ENCODE measurements at places on chromosomes 11 and 22.
A peak's percentile ranks its signal among the peaks of the same experiment; 100 is the strongest.

GRCh38 chr11:60942970-60943565 lies 8.9 kb downstream of the SLC15A3 start:
- no peak for DNase-seq

- DNase-seq, result no peak
Observed at GRCh38 chr11:120173807-120174206, 35.9 kb upstream of the TRIM29 start.

- no peak for DNase-seq
Observed at GRCh38 chr11:107598225-107599139, 7.5 kb downstream of the ELMOD1 start.

DNA sequence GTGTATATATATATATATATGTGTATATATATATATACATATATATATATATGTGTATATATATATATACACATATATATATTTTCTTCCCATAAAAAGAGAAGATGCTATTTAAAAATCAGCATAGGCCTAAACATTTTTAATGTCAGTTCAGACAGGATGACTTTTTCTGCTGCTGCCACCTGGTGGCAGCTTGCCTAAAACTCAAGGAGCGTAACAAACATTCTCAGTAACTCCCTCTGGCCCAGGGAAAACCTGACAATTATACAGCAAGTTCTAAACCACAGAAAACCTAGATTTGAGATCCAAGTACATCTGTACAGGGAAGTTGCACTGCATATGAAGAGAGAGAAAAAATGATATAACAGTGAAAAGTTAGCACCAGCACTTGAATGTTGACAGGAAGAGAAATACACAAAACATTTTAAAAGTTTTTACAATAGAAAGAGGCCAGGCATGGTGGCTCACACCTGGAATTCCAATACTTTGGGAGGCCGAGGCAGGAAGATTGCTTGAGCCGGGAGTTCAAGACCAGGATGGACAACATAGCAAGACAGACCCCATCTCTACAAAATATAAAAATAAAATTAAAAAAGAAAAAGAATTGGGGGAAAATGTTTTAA lies 16.6 kb downstream of the OR8A1 start:
- DNase-seq, result peak; percentile 19

GRCh38 chr22:45284705-45285262 lies at the start of gene UPK3A:
UPK3A (plus strand) TSS chr22:45284949; CDS start chr22:45285014, 65 bp downstream.
- DNase-seq, result peak; percentile 55

DNA sequence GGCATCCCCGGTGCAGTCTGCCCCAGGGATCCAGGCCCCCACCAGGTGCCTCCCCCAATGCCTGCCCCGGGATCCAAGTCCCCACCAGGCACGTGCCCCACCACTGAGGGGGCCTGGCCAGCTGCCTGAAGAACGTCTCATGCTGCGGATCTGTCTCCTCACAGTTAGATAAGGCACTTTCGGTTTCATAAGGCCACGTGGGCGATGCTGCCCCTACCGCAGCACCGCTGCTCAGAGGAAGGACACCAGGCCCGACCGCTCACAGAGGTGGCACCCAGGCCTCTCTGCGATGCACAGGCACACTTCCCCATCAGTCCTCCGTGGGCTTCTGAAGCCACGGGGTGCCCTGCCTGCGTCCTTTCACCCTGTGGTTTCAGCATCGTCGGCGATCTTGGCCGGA lies 68.1 kb upstream of the BID start:
- DNase-seq, result peak; percentile 10

GRCh38 chr11:106152824-106153223 lies 75.4 kb downstream of the AASDHPPT start:
- no peak for DNase-seq

DNA sequence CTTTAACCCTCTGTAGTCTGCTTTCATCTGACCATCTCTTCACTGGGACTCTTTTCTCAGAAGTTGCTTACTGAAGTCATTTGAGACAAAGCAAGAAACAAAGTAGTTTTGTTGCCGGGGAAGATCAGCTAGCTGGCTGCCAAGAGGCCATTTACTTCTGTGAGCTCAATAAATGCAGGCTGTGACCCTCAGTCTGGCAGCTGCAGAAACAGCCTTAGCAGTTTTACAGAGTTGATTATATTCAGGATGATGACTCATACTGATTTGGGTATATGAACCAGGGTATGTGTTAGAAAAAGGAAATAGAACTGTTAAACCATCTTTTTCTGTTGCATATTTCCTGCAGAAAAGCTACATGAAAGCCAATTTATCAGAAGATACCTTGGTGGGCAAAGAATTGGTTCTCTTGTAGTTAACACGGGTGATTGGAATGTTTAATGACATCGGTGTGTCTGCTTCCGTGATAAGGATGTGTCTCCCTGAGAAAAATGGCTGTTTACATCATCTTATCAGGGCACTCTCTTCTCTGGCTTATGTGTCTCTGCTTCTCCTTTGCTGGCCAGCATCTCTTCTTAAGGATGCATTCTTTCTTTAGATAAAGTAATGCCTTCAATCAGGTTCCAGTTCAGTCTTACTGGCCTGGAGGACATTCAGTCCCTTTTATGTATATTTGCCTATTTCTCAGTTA lies 18.5 kb downstream of the FIBIN start:
- no peak for DNase-seq

- DNase-seq, result no peak
Observed at GRCh38 chr11:67197606-67198005, 68.7 kb upstream of the GRK2 start.

DNA sequence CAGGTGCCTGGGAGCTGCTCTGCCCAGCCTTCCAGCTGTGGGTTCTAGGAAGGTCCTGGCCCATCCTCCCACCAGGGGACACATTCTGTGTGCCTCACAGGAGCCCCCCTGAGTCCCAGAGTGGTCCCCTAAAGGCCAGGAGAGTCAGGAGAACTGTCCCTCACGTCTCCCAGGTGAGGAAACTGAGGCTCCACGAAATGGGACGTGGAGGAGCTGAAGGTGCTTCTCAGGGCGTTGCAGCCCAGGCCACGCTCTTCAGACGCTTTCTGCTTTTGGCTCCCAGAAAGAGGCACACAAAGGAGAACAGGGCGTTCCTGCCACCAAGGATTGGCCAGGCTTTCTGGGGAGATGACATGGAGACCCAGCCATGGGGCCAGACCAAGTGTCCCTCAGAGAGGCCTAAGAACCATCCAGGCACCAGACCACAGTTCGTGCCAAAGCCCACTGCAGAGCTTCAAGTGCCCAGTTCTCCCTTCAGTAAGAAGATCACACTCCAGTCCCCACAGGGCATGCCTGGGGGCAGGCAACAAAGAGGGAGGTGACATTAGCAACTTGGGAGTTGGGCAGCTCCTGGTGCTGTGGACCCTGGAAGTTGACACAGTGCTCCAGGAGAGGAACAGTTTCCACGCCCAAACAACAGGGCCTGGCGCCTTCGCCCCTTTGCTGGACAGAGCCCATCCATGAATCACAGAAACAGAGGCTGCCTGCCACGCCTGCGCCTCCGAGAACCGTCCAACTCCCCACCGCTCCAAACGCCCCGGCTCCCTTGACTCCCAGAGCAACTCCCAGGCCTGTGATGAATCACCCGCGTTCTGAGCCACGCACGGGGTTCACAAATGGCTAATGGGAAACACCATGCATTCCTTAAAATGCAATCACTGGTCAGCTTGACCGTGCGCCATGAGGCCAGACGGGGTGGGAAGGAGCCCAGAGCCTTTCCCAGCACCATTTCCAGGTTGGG lies 589.2 kb downstream of the BRD1 start:
- no peak for DNase-seq

DNA sequence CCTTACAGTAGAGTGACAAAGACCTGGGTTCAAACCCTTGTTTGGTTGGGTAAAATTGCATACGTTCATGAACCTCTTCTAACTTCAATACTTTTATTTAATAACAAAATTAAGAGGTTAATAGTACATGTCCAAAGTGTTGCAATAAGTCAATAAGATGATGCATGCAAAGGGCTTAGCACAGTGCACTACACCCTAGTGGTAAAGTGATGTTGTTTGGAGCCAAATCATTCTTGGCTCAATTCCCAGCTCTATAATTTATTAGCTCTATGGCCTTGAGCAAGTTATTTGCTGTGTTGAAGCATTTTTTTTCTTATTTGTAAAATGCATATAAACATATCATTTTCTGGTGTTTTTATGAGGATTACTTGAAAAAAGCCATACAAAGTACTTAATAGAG lies 945.3 kb downstream of the LRRC4C start:
- no peak for DNase-seq

- no peak for DNase-seq
Observed at GRCh38 chr11:86106916-86107315, 38.0 kb upstream of the PICALM start.

DNA sequence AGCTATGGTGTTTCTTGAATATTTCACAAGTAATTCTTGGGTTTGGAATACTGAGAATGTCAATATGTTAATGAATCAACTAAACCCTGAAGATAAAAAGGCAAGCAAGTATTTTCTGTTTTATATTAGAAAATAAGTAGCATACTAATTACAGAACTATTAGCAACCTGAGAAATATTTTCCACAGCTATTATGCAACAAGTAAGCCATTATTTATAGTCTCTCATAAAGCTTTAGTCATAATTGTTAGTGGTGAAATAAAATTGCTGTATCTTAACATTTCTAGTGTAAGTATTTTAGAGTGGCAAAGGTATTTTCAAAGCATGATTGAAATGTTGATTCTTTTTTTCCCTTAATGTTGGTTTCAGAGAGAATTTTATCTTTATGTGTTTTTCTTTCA lies 53.3 kb downstream of the FAR1 start:
- no peak for DNase-seq

DNA sequence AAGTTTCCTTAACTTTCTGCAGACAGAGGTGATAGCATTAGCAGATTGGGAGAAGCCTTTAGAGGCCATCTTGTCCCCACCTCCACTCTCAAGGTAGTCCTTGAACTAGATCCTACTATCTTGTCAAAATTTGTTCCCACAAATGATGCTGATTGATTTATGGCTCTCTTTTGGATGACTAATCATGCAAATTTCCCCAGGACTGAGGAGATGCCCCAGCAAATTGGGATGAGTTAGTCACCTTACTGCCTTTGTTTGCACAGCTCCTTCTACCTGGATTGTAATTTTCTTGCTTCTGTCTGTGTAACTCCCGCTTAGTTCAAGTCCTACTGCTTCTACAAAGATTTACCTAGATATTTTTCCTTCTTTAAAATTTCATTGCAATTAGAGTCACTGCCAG lies 391.4 kb upstream of the CADM1 start:
- DNase-seq, result no peak

DNA sequence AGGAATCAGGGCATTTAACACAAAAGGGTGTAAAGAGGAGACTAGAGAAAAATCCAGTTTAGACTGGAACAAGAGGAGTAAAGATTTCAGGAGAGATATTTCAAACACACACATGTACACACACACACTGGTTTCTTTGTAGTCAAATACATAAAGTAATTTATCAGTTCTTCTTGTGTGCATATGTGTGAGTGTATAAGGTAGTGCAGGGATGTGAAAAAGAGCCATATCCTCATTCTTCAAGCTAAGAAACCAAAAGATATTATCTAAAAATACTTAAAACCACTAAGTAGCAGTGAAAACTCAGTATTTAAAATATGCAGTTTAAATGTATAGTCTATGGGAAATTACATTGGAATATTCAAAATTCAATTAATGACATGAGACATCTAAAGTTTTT lies 52.5 kb upstream of the CARD18 start:
- DNase-seq, result no peak

DNA sequence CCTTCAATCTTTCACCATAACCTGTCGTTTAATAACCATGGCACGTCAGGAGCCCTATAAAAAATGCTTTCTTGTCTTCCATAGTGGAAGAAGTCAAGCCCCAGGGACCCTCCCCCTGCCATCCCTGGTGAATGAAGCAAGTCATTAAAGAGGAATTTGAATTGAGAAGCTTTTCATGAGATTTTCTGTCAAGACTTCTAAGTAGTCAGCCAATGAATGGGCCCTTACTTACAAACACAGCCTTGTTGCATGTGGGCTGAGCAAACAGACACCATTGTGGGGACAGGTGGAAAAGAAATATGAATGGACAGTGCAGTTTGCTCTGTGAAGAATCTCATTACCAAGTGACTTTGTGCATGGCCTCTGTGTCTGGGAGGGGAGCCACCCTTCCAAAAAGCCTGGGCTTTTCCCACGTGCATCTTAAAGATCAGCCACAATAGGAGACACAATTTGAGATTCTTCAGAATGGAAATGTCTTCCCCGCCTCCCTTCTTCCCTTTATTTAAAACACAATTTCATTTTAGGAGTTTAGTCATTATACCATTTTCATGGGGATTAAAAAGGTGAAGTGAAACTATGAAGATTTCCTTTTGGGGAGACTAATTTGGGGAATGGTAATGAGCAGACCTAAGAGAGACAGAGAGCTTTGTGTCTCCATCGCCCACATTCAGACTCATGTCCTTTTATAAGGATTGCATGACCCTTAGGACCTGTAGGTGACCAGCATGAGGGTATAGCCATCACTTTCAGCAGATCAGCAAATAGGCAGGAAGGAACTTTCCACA lies 152.0 kb downstream of the LRRC4C start:
- DNase-seq, result no peak

DNA sequence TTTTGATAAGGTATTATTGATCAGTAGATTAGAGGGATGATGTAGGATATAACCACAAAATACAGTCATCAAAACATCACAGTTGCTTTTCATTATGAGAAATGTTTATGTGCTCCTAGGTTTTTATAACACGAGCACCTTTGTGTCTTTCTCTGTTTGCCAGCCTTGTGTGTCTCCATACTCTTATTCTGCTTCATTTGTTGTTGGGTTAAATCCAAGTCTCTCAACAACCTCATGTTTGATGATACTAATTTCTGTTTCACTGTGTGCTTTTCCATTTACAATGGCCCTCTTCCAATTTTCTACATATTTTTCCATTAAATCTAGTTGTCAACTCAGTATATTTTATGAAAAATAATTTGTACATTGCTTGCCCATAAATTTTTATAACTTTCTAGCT lies 107.7 kb upstream of the POU2AF2 start:
- no peak for DNase-seq

DNA sequence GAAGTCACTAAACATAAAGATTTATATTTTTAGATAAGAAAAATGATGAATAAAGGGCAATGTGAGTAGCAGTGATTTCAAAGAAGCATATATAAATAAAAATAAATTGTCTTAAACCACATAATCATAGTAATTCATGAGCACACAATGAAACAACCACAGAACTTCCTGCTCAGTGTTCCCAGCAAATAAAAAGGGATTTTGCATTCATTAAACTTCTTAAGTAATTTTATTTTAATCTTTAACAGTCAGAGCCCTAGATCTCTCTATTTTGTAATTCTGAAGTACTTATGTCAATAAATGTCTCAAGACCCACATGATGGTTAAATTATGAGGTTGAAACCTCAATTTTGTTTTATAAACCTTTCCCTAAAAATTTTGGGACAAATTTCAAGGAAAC lies 14.5 kb upstream of the MMP20 start:
- no peak for DNase-seq

Data from stimulated activated CD4-positive, alpha-beta T cell treated with anti-CD3 and anti-CD28 coated beads, Interleukin-1b, Interleukin-23, amount 100 ng/mL, for 48 hours (primary cell).